ENCODE measurements at places on chromosomes 16 and 17.

- no peak for DNase-seq
Observed at GRCh38 chr17:44223541-44224071, 4.1 kb upstream of the UBTF start.

DNA sequence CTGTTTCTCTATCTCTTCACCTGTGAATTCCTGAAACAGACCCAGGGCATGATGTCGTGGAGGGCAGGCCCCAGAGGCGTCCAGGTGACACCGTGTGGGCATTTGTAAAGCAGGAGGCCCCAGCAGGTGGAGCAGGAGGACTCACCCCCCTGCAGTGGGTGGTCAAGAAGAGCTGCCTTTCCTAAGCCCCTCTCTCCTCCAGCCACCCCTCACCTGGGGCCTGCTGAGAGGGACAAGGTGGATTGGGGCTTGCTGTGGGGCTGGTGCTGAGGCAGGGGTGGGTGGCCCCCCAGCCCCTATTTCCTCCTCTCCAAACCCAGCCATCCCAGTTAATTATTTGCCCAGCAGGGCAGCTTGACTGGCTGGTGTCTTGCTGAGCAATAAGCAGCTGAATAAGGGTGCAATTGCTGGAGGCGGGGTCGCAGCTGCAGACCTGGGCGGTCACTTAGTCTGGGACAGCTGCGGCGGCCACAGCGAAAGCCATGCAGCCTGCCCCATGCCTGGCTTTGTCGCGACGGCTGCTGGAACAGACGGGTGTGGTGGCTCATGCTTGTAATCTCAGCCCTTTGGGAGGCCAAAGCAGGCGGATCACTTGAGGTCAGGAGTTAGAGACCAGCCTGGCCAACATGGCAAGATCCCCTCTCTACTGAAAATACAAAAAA, 56.4 kb downstream of the JPH3 start:
- no peak for DNase-seq

- DNase-seq, result no peak
Observed at GRCh38 chr17:60971515-60972369, 294.1 kb downstream of the BCAS3 start.

DNA sequence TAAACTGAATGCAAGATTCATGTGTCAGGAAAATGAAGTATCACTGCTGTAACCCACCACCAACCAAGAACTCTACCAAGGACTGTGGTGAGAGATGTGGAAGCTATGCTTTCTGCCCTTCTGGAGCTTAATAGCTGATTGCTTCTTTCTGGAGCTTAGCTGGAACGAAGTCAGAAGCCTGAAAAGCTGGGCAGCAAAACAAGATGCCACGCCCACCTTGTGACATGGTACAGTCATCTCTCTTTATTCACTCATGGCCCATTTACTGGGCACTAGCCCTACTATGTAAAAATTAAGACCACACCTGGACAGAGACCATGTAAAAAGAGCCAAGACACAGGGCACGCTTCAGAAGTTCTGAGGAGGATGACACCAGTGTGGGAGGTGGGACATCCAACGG, 48.1 kb downstream of the TEX2 start:
- DNase-seq, result no peak

DNA sequence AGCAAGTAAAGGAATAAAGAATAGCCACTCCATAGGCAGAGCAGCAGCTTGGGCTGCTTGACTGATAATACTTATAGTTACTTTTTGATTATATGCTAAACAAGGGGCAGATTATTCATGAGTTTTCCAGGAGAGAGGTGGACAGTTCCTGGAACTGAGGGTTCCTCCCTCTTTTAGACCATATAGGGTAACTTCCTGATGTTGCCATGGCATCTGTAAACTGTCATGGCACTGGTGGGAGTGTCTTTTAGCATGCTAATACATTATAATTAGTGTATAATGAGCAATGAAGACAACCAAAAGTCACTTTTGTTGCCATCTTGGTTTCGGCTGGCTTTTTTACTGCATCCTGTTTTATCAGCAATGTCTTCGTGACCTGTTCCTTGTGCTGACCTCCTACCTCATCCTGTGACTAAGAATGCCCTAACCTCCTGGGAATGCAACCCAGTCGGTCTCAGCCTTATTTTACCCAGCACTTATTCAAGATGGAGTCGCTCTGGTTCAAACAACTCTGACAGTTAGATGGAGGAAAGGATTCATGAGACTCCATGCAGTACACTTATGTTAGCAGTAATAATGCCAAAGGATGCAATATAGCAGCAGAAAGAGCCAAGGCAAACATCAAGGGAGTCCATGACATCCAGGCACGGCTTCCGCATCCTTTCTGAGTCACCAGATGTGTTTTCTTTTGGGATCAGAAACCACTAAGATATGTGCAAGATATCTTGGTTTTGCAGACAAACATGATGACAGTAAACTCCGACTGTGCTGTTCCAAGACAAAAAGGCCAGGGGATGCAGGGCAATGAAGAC, 55.8 kb upstream of the B4GALNT2 start:
- no peak for DNase-seq

DNA sequence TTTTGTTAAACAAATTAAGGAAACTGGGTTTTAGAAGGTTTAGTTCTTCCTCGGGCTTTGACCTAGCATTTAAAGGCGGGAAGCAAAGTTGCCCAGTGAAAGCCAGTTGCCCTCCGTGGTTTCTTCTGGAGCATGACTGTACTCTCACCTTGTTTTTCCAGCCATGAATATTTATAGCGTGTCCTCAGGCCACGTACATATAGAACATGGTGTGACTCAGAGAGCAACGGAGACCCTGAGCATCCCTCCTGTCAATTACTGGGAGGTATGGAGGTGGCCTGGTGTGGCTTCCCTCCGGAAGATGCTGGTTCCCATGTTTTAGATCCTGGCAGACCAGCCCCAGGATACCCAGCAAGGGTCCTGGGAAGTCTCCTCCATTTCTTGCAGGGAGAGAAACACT, 48.4 kb downstream of the AKAP1 start:
- DNase-seq, result no peak

GRCh38 chr16:65984296-65984695, 382.2 kb upstream of the CDH5 start:
- DNase-seq, result no peak

- DNase-seq, result no peak
Observed at GRCh38 chr16:1800701-1801100, 7.2 kb upstream of the IGFALS start.

DNA sequence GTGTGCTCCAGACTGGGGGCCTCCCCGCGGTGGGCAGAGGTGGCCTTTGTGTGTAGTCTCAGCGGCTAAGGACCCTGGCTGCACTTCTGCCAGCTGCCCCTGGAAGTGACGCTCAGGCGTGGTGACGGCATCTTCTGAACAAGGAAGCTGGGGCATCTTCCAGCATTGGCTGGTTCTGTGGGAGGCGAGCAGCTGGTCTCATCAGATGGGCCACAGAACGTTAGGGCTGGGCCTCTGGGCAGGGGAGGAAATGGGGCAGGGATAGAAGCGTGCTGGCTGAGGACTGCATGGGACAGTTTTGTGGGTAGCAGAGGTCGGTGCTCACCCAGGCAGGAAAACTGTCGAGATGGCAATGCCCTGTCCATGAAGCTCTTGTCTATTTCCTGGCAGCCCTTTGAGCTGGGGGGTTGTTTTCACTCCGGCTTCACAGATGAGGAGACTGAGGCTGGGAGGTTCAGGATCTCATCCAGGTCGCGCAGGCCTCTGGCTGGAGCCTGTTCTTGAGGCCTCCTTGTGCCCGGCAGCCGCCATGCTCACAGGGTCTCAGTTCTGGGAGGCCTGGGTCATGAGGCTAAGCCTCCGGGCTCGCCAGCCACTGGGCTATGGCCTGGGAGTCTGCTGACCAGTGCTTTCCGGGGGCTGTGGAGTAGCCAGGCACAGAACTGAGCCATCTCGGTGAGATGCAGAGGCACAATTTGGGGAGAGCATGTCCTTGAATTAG, 16.3 kb downstream of the IRF8 start:
- no peak for DNase-seq

DNA sequence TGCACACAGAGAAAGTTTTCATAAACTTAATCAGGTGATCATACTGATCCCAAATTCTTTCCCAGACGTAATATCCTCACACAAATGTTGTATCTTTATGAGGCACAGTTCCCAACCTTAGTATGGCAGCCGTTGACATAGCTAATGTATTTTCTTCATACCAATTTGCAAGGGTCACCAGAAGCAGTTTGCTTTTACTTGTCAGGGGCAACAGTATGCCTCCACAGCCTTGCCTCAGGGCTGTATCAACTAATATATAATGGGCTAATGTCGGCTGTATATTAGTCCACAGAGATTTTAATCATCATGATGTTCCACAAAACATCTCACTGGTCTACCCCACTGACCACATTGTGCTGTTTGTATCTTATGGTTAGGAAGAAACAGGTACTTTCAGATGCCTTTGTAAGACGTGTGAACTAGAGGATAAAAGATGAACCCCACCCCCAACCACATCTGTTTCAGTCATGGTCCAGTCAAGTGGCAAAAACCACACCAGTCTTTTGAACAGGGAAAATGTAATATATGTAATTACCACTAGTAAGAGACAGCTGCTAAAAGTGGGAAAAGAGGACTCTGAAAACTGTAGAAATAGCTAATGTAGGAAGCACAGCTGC, 55.2 kb downstream of the GAN start:
- no peak for DNase-seq

DNA sequence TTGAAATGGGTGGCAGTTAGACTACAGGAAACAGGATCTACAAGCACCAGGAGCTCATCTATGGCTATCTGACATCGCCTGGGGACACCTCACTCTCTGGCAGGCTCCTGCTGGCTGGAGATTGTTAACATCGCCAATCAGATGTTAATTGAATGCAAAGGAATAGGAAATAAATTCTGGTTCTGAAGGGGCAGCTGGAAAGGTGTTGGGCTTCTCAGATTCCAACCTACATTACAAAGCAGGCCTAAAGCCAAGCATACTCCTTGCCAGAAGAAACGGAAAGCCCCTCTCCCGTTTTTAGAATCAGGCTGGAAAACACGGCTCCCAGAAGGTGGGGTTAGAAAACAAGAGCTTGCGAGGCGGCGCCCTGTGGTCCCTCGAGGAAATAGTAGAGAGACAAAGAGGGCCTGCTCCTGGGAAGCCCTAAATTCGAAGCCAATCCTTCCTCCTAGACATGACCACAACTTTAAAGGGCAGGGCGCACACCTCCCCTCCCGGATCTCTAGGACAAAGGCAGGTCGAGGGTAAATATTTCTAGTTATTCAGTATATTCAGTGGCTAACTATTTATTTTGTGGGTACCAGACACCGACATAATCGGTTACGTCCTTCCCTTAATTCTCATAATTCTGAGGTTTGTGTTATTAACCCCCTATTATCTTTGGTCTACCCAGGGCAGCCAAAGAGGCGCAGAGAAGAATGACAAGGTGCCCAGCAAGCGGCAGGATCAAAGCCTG, 763 bp upstream of the TOM1L1 start:
- DNase-seq, result peak; percentile 45

DNA sequence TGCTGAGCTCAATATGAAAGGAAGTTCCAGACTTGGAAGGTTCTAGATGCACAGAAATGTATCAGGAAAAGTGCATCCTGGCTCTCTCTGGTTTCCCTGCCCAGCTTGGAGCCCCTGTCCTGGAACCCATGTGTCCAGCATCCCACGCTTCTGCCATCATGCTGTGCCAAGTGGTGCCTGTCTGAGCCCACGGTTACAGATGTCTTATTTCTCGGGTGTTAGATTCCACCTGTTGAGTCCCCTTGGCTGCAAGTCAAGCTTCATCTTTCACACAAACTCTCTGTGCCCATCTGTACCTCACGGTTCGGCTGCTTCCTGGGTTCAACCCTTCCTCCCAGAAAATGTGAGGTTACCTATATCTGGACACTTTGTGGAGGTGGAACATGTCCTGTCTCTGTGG, 22.5 kb downstream of the OR1D5 start:
- no peak for DNase-seq

DNA sequence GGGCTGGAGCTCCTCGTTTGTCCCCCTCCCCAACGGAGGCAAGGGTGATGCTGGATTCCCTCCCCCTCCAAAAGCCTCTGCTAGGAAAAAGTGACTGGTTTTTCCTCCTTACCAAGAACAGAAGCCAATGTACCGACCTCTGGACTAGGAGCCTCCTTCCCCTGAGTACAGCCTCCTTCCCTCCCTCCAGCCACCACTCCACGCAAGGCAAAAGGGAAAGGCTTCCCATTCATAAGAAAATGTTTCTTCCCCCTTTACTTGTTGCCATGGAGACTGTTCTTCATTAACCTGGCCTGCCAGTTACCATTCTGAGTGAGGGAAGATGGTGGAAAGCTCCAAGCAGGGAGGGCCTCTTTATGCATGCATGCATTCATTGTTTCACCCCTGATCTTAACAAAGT, 4.3 kb upstream of the PIMREG start:
- no peak for DNase-seq

DNA sequence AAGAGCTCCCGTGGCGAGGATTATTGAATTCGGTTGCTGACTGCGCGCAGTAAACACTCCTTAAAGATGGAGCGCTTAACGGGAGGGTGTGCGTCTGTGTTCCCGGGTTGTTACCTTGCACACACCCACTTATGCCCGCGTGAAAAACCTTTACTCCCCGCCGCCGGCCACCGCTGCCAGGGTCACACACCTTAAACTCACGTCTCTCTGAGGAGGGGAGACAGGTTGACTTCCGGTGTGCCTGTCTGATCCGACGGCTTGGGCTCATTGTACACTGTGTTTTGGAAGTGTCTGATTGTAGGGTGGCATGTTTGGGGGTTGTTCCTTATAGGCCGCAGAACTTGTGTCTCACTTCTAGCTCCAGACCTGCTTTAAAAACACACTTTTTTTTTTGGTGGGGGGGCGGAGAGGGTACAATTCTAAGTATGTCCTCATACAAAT, 66.8 kb downstream of the KPNA2 start:
- DNase-seq, result no peak

GRCh38 chr17:30605027-30605426, 127.8 kb downstream of the GOSR1 start:
- DNase-seq, result no peak

- peak; percentile 82 for DNase-seq
Observed at GRCh38 chr16:67641779-67642708, 2.9 kb upstream of the CARMIL2 start.

DNA sequence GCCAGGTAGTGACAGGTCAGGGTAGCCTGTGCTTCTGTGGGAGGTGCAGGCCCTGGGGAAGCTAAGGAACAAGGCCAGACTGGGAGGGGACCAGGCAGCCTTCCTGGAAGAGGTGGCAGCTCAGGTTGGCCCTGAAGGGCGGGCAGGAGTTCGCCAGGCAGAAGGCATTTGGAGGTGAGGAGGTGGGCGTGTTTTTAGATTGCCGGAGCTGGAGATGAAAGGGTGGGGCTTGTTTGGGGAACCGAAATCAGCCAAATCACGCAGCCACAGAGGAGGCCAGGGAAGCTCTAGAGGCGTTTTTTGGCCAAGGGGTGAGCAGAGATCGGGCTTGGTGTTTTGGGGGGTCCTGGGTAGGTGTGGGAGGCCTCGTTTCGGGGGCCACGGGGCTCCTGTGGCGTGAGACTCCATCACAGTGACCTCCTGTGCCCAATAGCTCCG, 7.6 kb downstream of the ADCY7 start:
- no peak for DNase-seq

DNA sequence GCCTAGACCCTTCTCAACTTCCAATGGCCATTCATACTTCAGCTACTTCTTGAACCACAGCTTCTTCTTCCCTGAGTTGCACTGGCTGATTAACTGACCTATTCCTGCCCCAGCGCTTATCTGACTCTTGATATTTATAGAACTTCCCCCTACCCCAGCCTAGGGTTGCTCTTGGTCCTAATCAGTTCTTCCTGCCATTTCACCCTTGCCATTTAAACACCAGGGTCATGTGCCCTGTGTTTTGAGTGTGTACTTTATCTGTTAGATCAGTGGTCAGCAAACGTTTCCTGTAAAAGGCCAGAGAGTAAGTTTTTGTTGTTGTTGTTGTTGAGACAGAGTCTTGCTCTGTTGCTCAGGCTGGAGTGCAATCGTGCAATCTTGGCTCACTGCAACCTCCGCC, 82.4 kb upstream of the COX10 start:
- no peak for DNase-seq

Data from NCI-H1092 (cell line).